HT1080 (cell line): ENCODE measurements at places on chromosomes 2 and 18. TPM values are rescaled to one million over a fixed set of nuclear protein-coding genes. Genes with fewer than 3 reads are reported as not detected.

Gene SCN1A
- total RNA-seq = 0.02 TPM in 1 of 2 replicates, not detected in the other

Gene CXCR4
- not detected in 2 replicates for total RNA-seq

Gene CDKL4
- total RNA-seq = not detected in 2 replicates

Gene HOXD9
- 0.53 and 1.7 TPM in 2 replicates for total RNA-seq

- no peak for DNase-seq
Observed at GRCh38 chr18:21123290-21123926, 11.8 kb upstream of the ROCK1 start.

DNA sequence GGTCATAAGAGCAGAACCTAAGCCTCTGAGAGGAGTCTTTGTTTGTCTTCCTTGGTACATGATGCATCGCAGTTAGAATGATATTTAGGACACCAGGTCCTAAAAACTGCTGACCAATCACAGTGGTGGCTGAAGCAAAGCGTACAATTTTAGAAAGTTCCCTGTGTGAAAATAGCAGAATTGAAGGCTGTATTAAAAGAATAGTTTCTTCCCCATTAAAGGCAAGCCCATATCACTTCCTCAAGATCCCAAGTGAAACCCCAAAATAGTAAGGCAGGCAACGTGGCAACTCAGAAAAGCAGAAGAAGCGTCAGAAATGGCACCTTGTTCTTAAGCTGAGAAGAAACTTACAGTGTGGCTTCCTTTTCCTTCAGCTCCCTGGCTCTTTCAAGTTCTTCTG is 154.8 kb upstream of the PGAP1 start:
- DNase-seq = no peak

GRCh38 chr2:5741242-5741641 is 49.1 kb downstream of the SOX11 start:
- no peak for DNase-seq

GRCh38 chr2:75751824-75752468 is 41.2 kb upstream of the GCFC2 start:
- no peak for DNase-seq

DNA sequence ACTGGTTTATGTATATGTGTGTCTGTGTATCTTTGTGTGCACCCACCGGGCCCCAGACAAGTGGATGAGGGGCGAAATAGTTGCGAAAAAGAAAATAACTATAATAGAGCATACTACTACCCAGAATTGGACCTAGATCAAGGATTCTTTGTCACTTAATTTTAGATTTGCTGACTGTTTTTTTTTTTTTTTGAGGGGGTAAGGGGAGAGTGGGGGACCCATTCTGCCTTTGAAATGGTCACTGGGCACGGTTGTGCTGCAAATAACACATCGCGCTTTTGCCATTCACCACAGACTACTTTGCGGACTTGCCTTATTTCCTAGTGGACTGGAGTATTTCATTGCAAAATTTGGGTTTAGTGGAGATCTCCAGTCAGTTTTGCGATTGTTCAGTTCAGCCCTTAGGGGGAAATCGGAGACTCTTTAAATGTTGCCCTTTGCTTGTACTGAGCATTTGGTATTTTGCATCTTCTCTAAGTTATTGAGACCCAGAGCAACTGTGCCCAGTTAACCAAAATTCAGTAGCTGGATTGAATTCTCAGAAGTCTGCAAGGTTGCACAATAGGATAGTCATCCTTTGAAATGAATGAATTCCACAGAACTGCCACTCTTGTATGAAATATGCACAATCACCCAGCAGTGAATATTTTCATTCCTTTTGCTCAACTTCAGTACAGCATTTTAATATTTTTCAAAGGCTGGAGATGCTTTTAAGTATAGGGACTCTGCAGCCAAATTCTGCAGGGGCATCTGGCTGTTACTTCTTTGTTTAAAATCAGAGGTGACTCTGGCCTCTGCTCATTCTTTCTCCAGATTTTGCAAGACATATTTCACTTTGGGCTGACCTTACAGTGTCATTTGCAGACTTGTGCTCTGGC is 2.9 kb downstream of the TRIB2 start:
- peak; percentile 24 for DNase-seq

GRCh38 chr2:235348329-235348728 is 145.5 kb upstream of the AGAP1 start:
- no peak for DNase-seq

DNA sequence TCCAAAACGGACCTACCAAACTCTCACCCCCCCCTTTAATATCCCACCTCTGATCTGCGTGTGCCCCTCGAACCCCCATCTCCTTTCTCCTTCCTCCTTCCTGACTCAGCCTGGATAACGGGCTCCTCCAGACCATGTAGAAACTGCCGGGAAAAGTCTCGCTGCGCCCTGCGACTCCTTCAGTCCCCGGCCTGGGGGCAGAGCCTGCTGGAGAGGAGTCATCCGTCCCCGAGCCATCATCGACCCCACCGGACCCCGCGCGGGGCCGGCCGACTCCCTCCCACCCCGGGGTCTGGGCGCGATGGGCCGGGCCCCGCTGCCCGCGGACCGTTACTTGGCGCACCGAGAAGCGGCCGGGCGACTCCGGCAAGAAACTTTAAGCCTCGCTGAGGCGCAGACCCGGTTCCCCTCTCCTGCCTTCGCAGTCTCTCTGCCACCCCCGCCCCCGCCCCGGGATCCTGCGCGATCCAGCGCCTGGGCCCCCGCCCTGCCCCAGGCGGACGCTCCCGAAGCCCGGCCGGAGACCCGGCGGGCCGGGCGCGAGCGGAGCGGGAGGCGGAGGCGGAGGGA is 3.4 kb downstream of the ZEB2 start:
- peak; percentile 38 for DNase-seq

DNA sequence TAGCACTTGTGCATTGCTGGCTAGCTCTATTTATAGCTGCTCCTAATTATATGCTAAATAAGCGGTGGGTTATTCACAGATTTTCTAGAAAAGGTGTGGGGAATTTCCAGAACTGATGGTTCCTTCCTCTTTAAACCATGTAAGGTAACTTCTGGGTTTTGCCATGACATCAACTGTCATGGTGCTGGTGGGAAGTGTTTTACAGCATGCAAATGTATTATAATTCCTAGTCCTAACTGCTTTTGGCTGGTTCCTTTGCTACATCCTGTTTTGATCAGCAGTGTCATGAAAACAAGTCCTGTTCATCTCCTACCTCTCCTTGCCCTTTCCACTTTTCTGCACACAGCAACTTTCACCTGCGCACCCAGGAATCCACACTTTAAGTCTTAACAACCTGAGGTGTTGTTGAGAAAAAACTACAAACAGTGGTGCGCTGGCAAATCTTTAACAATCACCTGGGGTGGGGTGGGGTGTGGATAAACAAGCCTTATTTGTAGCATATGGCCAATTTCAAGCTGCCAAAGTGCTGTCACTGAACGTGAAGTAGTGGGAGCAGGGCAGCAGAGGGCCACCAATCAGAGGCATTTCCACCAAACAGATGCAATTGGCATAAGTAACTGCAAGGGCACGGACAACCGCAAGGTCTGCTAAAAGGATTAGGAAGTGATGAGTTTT is 33.4 kb upstream of the SKOR2 start:
- no peak for DNase-seq
